ENCODE measurements at places on chromosomes 12 and 14. TPM values are rescaled to one million over a fixed set of nuclear protein-coding genes. Genes with fewer than 3 reads are reported as not detected.

DNA sequence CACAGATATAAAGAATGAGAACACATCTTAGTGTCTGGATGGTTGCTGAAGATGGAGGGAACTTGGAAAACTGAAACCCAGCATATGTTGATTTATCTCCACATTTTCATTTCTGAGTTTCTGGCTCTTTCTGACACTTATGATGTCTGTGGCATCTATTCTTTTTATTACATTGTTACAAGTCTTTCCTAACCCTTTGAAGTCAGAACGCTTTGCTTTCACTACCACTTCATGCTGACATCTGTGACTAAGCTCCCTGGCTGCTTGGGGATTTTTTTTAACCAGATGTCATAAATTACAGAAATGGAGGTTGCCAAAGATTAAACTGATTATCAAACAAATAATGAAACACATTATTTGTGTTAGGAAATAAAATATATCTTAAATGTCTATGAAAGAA is 188.7 kb downstream of the KITLG start:
- DNase-seq: no peak

DNA sequence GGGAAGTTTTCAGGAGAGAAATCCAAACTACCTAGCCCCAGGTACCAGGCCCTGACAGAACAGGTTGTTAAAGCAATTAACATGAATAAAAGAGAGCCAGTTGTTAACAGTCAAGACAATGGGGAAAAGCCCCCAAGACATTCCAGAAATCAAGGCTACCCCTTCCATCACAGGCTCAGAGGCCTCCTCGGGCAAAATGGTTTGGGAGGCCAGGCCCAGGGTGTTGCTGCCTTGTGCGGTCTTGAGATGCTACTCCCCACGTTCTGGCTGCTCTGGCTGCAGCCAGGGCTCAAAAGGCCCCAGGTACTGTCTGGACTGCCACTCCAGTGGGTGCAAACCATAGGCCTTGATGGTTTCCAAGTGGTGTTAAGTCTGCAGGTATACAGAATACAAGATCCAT is 7.0 kb downstream of the CRY1 start:
- no peak for DNase-seq

KCNH5 gene
- total RNA-seq: 4.1 TPM

POLE2 gene
- total RNA-seq: 16.2 TPM

DNA sequence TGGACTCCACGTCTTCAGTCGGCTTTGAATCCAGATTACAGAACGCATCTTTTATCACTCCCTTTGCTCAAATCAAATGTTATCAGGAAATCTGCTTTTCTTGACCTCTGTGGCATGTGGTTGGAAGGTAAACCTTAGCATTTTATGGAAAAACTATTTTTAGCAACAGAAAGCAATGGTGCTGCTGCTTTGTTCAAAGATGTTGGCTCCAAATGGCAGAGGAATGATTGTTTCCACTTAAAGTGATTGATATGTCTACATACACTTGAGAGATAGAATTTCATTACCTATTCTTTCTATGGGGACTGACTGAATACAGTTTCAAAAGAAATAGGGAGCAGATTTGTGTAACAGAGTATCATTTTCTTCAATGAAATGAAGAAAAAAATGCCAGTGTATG is 761.2 kb downstream of the NOVA1 start:
- no peak for DNase-seq

- DNase-seq: peak; percentile 33
Measured at GRCh38 chr12:7959701-7960121, 23.7 kb upstream of the SLC2A3 start.

DNA sequence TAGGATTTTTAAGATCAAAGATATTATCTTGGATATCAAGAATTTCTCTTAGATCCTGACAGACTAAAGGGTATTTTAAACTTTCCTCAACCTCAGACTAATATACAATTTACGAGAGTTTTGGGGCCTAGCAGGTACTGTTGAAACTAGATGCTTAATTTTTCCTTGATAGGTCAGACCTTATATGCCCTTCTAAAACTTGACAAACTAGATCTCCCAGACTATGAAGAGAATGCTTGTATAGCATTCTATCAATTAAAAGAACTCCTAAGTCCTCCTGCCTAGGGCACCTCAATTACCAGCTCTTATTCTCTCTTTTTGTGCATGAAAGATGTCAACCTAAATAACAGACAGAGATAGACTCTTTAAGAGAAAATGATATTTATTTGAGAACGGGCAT is 60.4 kb upstream of the TRIM9 start:
- DNase-seq: no peak

LRRC10 gene
- total RNA-seq: not detected

GRCh38 chr12:120453977-120454376 is 7.7 kb downstream of the GATC start:
- DNase-seq: peak; percentile 42

DNA sequence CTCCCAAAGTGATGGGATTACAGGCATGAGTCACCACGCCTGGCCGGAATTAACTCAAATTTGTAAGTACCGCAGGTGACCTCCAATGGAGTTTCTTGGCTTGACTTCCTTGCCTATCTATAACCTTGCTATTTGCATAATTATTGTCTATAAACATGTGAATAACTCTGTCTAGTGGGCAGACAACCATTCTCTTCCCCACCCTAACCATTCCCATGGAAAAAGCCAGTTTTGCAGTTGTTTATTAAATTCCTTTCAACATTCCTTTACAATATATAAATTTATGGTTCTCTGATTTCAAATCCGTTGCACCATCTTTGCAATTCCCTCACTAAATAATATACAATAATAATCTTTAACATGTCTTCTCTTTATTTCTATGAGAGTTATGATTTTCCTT is 61.0 kb upstream of the ZDHHC17 start:
- no peak for DNase-seq

TAOK3 gene
- 19.7 TPM for total RNA-seq

- no peak for DNase-seq
Measured at GRCh38 chr12:125249932-125250331, 184.7 kb downstream of the AACS start.

DNA sequence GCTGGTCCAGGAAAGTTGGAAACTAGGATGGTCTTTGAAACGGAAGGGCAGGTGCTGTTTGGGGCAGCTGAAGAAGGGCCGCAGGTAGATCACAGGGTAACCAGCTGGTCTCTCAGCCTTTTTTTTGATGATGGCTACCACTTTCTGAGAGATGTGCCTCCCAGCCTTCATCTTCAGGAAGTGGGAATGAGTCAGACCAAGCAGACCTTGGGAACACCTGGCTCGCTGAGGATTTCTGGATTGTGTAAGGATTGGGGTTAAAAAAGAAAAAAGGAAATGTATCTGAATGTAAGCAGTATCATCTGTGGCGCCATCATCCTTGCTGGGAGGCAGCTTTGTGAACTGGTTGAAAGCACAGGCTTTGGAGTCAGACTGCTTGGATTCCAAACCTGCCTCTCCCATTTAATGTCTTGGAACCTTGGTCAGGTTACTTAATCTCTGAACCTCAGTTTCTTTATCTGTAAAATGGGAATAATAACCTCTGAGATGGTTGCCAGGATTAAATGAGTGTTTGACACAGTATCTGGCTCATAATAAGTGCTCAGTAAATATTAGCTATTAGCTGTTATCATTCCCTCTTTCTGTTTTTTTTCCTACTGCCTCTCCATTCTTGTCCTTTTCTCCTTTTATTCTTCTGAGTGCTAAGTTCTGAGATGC is 1.7 kb downstream of the PRPF40B start:
- DNase-seq: no peak

LPCAT3 gene
- 9.3 TPM for total RNA-seq

- DNase-seq: no peak
Measured at GRCh38 chr14:21993070-21993469, 319.5 kb upstream of the OR4E1 start.

GRCh38 chr14:36818794-36819384 is 157.2 kb downstream of the PAX9 start:
- DNase-seq: no peak

DNA sequence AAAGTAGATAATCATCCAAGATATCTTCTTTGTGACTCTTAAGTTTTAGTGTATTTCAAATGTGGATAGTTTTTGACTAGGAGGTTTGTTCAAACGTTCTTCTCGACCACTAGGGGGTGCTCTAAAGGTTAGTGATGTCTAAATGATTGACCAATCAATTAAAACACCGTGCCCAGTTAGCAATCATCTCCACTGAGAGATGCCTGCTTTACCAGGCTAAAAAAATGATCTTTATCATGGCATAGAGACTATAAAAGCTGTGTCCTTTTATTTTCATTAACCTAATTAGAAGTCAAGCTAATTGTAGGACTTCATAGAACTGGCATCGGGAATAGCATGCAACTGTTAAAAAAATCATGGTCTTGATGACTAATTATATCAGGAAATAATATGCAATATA is 153.9 kb downstream of the PRKCH start:
- peak; percentile 80 for DNase-seq

- no peak for DNase-seq
Measured at GRCh38 chr14:39812532-39813320, 380.5 kb upstream of the FBXO33 start.

CCDC88C gene
- 14.7 TPM for total RNA-seq

DNA sequence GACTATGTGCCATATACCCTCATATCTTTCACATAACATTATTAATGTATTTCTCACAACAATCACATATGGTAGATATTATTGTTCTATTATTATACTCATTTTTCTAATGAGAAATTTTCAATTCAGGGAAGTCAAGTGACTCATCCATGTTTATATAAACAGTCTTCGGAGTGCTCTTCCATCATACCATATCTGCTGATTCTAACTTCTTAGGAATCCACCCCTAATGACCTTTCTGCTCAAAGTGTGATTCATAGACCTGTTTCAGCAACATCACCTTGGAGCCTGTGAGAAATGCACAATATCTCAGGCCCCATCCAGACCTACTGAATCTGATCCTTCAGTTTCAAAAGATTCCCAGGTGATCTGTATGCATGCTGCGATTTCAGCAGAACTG is 39.8 kb upstream of the OVCH1 start:
- DNase-seq: no peak

DNA sequence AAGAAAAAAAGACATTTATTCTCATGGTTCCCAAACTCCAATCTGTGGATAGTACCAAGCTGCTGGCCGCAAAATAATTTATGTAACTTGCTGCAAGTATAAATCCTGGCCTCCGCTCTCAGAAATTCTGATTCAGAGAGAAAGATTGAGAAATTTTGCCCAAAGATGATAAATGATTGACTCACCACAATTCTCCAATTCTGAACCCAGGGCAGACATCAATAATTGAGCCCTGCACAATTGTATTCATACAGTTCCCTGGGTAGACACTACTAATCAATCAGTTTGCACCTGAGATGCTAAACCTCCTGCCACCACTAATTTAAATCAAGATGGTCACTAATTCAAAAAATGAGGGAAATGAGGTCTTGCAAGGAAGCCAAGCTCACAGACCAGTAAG is 38.2 kb downstream of the TRPV4 start:
- DNase-seq: no peak

DNA sequence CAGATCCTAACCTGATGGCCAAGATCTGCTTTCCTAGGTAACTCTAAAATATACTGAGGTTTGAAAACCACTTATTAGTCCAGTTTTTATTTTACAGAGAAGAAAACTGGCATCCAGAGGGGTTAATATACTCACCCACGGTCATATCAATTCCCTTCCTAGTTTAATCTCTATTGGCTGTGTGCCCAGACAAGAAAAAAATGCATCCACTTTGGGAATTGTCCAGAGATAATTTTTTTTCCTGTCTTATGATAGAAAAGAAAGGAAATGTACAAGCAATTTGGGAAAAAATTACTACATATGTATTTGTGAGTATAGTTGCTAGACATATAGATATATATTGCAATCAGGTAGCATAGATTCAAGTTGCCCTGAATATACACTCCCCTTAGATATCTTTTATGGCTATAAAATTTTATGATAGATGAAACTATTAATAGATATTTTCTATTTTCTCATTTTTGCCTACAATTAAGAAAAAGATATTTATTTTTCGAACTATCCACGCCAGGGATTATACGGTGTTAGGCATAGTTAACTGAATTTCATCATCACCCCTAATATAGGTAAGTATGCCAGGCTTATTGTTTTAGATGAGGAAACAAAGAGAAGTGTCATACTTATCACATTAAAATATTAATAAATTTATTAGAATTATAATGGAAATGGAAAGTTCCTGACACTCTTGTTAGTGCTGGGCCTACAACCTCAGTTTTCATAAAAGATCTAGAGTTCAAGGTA is 100.5 kb upstream of the SLC38A2 start:
- DNase-seq: no peak

GRCh38 chr12:109847142-109847735 is 14.0 kb upstream of the TRPV4 start:
- DNase-seq: no peak

GRCh38 chr14:103847451-103848174 is at the start of gene PPP1R13B:
Gene PPP1R13B, minus strand, starts transcription at chr14:103847575. Its CDS starts 268 bp downstream, at chr14:103847307.
- DNase-seq: peak; percentile 89

SAMD15 gene
- total RNA-seq: 0.75 TPM

KRT6C gene
- not detected for total RNA-seq

PTGER2 gene
- total RNA-seq: 0.42 TPM

KRT71 gene
- not detected for total RNA-seq

DNA sequence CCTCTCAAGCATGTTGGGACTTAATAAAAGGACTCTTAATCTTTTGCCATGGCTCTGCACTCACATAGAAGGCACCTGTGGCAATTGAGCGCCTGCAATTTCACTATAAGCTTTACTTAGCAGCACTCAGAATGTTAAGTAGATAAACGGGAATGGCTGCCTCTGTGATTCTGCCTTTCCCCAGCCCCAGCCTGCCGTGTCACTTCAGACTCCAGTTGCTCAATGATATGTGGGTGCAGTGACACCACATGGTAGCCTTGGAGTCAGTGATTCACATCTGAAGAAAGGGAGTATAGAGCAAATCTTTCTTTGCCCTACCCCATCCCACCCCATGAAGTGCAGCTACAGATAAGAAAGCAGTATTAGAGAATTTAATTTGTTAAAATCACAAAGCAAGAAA is 96.1 kb downstream of the ZFC3H1 start:
- no peak for DNase-seq

KRT82 gene
- total RNA-seq: not detected

Data from NCI-H460 (cell line).